T-cell (primary cell): ENCODE measurements at places on chromosomes 1 and 21.

GRCh38 chr21:39189857-39190604 is 6.8 kb upstream of the PSMG1 start:
- no peak for DNase-seq

- peak; percentile 85 for DNase-seq
Measured at GRCh38 chr1:157090196-157090647, 9.4 kb downstream of the ETV3L start.

- DNase-seq = no peak
Measured at GRCh38 chr1:45684402-45684801, 1.9 kb downstream of the GPBP1L1 start.

GRCh38 chr1:25031601-25031965 is 101.5 kb upstream of the RUNX3 start:
- no peak for DNase-seq

- DNase-seq = no peak
Measured at GRCh38 chr1:25977801-25978200, 20.1 kb downstream of the PAFAH2 start.

- no peak for DNase-seq
Measured at GRCh38 chr1:40749817-40750216, 33.8 kb upstream of the KCNQ4 start.

DNA sequence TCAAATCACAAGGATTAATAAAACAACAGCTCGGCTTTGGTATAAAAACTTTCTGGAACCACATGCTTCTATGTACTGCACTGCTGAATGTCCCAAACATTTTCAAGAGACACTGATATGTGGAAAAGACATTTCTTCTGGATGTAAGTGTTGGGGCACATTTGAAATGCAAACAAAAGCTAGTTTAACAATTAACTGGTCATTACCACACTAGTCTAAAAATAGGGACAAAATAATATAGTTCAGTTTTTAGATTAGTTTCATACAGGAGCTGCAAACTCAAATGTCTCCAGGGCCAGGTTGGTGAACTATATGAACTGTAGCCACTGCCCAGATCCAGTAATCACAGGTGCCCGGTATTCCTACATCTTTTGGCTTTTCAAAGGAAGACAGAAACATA is 3.2 kb downstream of the IL23R start:
- DNase-seq = no peak

GRCh38 chr1:59779949-59780348 is 34.8 kb upstream of the HOOK1 start:
- DNase-seq = no peak

- DNase-seq = no peak
Measured at GRCh38 chr21:36987845-36988244, 18.7 kb upstream of the RIPPLY3 start.

DNA sequence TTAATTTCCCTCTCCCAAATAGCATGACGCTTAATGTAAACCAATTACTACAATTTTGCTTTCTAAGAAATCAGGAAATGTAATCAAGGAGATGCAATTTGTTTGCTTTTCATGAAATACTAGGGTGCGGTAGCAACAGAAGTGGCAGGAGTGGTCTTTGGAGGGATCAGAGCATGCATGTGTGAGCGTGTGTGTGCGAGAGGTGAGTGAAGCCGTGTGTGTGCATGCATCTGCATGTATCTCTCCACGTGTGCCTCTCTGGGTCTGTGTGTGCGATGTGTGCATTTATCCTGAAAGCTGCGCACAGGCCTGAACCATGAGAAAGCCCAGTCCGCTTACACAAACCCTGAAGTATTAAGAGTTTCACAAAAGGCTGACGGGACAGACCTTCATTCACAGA is 249.8 kb upstream of the C1orf174 start:
- no peak for DNase-seq

DNA sequence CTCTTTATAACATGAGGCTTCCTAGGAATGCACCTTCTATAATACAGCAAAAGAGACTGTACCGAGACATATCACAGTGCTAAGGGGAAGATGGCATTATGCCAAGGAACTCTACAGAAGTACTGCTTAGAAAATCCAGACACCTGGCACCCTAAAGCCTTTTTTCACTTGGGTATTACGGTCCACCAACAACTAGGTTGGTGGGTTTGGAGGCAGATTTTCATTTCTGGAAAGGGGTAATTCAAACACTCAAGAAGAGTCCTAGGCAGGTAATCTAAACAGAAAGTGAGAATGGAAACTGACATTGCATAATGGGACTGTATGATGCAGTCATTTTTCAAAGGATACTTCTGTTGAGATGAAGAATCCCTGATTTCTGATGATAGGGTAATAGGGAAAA is 19.6 kb downstream of the SCMH1 start:
- DNase-seq = no peak

GRCh38 chr1:20660363-20660762 is 806 bp downstream of the DDOST start:
- DNase-seq = no peak

- no peak for DNase-seq
Measured at GRCh38 chr1:33529957-33530356, 57.5 kb downstream of the ZSCAN20 start.

DNA sequence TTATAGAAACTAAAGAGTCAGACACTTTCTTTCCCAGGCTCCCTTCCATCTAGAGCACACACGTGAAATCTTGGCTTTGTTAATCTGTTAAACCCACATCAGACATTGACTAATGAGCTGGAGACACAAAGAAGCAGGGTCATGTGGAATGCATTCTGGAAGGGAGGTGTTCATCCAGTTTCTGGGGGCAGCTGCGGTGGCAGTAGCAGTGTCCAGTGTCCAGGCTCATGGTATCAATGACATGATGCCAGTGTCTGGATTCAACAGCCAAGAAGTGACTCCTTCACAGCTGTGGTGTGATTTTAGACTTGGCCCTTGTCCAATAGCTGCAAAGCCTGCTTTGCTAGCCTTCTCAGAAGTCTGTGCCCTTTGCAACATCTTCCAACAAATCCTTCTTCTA is 95.2 kb downstream of the NTPCR start:
- no peak for DNase-seq

DNA sequence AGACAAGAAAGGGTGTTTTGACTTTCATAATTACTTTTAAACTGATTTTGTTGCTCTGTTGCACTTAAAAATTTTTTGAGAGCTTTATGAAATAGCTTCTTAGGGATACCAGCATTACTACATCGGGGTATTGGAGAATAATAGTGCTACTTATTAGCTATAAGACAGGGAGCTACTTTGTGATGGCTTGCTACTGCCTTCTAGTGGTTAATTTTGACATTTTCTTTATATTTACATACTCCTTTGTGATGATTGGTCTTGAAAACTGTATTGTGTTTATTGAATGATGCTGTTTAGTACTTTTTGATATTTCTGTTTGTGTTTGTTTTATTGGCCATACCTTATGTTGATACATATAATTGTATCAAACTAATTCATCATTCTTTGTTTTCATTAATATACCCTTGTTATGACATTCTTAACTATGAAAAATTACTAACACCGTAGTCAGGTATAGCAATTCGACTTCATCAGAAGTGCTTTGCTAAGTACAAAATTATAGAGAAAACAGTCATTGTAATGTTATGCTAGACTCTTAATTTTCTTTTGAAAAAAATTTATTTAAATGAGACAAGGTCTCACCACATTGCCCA is 85.5 kb downstream of the CLIC4 start:
- no peak for DNase-seq

- no peak for DNase-seq
Measured at GRCh38 chr1:7539769-7540175, 231.3 kb upstream of the VAMP3 start.

- DNase-seq = no peak
Measured at GRCh38 chr1:186492531-186493291, 31.8 kb upstream of the PDC start.

GRCh38 chr1:180415985-180416633 is 86.3 kb downstream of the ACBD6 start:
- no peak for DNase-seq

DNA sequence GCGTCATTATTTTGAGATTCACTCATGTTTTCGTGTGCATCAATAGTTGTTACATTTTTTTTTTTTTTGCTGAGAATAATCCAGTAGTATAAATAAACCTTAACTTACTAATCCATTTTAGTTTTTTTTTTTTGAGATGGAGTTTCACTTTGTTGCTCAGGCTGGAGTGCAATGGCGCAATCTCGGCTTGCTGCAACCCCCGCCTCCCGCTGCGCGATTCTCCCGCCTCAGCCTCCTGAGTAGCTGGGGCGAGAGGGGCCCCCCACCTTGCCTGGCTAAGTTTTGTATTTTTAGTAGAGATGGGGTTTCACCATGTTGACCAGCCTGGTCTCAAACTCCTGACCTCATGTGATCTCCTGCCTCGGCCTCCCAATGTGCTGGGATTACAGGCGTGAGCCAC is 66.0 kb downstream of the CTH start:
- DNase-seq = no peak

- DNase-seq = no peak
Measured at GRCh38 chr1:204322339-204322868, 37.3 kb downstream of the PLEKHA6 start.

GRCh38 chr1:157963713-157964112 is 29.7 kb upstream of the KIRREL1 start:
- DNase-seq = peak; percentile 41

DNA sequence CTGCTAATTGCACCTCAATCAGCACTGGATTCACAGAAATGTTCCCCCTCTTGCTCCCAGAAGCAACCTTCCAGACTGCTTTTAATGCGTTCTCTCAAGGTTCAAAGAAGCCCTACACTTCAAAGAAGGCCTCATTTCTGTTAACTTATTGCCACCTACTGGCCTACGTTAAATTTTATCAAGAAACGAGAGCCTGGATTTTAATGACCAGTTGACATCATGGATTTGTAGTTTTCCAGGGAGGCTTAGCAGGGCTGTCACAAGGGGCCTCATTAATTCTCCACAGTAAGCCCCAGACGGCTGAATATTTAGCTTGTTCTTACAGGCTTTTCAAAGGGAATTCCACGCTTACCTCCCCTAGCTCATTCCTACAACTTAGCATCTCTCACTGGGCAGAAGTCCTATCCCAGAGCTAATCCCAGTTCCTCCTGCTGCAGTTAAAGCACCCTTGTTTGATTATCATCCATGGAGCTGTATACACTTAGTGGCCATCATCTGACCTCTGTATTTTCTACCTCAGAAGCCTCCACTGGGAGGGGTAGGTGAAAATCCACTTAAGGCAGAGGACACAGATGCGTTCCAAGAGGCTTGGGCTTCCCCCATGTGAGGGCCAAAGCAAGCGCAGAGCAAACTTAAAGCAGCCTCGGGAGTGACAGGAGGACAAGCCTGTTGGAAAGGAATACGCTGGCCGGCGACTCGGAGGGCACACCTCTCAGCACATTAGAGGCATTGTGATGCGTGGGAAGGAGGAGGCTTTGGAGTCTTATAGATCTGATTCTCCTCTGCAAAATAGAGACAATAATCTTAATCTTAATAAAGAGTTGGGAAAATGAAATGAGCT is 32.2 kb upstream of the CYP4X1 start:
- DNase-seq = no peak

DNA sequence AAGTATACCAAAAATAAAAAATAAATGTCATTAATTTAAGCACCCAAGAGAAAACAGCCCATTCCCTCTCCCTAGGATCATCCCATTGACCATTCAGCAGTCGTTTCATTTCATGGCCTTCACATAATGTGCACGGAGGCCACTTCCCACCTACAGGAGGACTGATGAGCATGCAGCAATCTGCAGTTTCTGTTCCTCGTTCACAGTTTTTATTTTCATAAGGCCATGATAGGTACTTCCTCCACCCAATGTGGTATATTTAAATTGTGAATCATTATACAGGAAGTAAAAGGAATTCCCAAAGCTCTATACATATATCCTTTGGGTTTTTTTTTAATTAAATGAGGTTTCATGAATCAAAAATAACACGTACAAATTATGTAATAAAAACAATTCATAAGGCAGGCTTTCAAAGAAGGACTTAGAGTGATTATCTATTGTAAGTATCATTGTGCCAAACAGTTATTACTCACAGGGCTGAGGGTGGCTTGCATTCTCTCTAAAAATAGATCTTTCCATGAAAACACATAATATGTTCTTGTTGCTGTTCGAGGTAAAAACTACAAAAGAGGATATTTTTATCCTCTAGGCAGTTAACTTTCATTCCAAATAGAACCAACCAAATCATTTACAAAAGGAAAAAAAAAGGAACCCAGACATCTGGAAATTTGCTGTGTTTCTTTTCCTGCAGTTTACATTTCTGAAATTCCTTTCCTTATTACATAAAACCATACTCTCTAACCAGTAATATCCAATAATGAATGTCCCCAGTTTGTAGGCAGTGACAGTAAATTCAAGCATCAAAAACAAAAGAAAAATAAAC is 27.5 kb upstream of the SLC44A3 start:
- no peak for DNase-seq

DNA sequence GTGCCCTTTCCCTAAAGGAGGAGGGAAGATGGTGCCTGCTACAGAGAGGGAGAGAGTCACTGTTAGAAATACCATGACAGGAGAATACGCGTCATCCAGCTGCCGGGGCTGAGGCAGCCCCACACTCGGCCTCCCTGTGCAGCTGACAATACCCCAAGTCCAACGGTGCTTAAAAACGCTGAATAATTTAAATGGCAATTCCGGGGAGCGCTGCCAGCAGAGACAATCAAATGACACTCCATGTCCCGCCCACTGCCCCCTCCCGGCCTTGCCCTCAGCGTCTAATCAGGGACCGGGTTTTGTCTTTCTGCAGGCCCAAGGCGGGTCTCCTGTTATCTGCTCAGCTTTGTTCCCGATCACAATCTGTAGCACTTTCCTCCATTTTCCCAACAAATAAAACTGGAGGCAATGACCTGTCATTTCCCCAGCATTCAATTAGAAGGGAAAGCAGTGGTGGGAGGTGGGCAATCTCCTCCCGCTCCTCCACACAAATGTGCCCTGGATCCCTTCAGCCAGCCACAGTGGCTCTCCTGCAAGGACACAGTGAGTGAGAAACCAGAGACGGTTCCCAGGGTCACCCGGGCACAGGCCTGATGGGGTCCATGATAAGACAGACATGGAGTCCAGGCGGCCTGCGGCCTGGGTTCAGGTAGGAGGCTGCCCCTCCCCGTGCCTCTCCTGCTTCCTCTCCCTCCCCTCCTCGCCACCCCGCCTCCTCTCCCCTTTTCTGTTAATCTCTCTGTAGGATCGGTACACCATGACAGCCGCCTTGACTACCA is 42.7 kb upstream of the AJAP1 start:
- DNase-seq = no peak

DNA sequence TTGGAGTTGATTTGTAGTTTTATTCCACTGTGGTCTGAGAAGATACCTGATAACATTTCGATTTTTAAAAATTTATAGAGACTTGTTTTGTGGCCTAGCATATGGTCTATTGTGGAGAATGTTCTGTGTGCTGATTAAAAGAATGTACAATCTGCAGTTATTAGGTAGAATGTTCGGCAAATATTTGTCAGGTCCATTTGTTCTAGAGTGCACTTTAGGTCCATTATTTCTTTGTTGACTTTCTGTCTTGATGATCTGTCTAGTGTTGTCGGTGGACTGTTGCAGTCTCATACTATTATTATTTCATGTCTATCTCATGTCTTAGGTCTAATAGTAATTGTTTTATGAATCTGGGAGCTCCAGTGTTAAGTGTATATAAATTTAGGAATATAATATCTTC is 116.8 kb downstream of the NME7 start:
- DNase-seq = no peak

- DNase-seq = no peak
Measured at GRCh38 chr1:231374394-231374793, 36.3 kb downstream of the SPRTN start.
